ENCODE measurements at places on chromosomes 7 and 10.

GRCh38 chr10:97069576-97070362, 116.0 kb downstream of the SLIT1 start:
- no peak for DNase-seq

DNA sequence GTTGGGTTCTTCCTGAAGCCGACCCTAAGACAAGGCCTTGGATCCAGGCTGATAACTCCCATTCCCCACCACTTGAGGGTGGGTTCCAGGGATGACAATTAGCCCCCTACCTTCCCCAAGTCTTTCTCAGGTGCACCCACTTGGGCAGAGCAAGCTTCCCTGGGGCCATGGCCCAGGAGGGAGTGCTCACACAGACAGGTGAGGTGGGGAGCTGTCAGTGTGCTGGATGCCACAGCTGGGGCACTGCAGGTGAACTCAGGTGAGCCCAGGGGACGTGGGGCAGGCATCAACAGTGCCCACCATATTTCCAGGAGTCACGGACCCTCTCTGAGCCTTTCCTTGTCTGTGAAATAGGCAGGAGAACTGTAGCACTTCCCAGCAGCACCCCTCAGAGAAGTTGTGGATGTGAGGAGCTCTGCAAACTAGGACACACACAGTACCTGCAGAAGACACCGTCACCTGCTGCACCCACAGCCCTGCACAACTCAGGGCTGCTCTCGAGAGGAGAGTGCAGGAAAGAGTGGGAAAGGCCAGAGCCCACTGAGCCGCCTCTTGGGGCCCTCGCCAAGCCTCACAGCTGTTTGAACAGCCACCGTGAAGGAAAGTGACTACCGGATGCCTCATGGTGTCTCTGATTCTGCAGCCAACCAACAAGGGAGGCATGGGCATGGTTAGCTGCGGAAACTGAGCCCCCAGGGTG, 17.9 kb downstream of the SH3PXD2A start:
- DNase-seq: no peak

- no peak for DNase-seq
These were observed 50.8 kb upstream of the PPP1R9A start for GRCh38 chr7:94856643-94857042.

GRCh38 chr10:101780187-101780817, 2.9 kb downstream of the NPM3 start:
- DNase-seq: no peak

- no peak for DNase-seq
These were observed 31.1 kb upstream of the USP6NL start for GRCh38 chr10:11642566-11642965.

- DNase-seq: no peak
These were observed 116.1 kb downstream of the GPR37 start for GRCh38 chr7:124649397-124650014.

DNA sequence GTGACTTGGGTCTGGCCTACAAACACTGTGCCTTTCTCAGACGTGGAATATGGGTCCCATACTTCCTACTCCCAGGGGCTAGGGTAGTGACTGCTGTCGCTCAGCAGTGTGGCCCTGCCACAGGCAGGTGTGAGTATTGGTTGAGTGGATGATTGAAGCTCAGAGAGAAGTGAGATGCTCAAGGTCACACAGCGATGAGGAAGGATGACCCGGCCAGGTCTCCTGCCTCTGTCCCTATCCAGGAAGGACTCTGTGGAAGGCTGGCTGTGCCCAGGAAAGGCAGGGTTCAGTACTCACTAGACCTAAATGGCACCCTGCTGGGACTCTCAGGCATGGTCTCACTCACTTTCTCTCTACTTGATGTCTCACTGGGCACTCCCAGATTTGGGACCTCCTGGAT, 2.8 kb downstream of the PRF1 start:
- DNase-seq: no peak

GRCh38 chr7:79290841-79291497, 162.5 kb downstream of the MAGI2 start:
- no peak for DNase-seq

DNA sequence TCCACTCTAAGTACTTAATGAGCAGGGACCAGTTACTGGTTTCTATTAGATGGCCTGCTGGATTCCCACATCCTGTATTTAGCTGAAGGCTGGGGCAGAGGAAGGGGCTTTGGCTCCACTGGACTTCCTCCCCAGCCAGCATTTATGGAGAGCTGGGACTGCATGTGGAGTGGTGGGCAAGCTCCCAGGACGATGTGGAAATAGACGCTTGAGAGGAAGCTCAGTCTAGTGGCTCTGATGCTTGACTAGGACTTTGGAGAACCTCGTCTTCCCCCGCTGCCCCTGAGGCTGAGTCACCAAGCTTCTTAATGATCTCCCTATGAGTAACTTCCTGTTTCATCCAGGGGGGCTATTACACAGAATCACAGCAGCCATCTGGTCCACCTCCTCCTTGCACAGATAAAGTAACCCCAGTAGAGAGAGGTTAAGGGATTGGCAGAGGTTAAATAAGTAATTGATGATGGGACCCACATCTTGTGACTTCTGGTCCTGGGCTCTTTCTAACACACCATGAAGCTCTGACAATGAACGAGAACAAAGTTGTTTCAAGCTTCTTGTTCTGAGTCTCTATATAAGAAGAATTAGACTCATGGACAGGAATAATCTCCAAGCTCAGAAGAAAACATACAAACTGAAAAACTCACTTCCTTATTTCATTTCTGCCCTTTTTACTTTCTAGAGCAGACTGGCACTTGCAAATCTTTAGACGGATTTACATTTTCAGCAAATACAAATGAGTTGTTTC, 126.2 kb downstream of the PRPF18 start:
- no peak for DNase-seq

GRCh38 chr10:129973674-129974059, 9.6 kb upstream of the EBF3 start:
- DNase-seq: no peak

DNA sequence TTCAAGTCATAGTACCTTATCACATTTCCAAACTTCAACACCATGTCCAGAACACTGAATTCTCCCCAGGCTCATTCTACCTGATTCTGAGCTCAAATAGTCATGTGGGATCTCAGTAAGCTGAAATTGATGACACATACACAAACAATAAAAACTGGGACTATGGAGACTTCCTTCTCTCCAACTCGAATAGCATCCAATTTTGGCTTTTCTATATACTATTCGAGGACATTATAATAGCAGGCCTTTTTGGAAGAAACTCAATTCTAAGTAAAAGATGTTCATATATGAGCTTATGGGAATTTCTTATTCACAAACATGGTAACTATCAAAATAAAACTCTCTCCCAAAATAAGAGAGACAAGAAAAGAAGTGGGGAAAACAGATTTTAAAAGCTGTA, 551 bp upstream of the TAS2R40 start:
- no peak for DNase-seq

DNA sequence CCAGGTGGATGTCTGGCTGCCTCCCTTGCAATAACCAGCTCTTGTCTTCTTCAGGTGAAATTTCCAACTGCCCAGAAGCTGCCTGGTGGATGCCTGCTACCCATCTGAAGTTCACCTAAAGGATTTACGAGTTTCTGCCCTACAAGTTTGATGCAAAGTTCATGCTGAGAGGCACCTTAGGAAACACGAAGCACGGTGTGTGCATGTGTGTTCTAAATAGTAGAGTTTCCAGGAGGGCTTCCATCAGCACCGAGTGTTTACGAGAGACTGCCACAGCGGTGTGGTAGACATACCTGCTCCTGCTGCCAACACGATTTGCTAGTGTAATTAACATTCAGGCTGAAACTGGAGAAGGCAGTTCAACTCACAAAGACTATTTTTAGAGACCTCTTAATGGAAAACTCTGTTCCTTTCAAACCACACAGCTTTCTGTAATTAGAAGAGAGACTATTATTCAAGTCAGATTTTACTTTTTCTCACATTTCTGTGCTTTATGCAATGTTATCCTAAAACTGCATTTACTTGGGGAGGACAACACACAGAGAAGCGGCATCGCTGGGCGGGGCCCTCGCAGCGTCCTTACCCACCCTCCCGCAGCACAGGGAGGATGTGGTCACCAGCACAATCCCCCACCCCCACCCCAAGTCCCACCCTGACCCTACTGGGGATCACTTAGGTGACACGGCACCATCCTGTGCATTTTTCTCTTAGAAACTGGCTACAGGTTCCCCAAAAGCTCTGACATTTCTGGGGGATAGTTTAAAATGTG, 15.5 kb upstream of the CPXM2 start:
- no peak for DNase-seq

- no peak for DNase-seq
These were observed 504.3 kb downstream of the TFEC start for GRCh38 chr7:115526278-115526677.

DNA sequence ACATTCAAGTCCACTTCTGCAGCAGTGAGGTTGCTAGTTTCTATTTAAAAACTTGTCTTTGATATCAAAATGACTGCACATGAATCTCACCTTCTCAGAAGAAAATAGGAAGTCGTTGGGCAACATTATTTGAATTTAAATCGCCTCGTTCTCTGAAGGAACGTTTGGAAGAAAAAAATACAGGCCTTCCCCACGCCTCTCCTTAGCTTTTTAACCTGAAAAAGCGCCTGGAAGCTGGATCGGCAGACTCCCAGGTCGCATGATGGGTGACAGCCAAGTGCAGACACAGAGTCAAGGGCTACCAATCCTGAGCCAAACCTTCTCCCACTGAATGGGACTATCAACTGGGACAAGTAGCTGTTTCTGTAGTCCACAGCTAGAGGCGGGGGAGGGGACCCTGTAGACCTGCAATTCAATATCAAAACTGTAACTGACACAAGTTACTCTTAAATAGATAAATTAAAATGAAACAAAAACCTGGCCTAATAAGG, 2.2 kb downstream of the FAM53B start:
- DNase-seq: peak; percentile 27

DNA sequence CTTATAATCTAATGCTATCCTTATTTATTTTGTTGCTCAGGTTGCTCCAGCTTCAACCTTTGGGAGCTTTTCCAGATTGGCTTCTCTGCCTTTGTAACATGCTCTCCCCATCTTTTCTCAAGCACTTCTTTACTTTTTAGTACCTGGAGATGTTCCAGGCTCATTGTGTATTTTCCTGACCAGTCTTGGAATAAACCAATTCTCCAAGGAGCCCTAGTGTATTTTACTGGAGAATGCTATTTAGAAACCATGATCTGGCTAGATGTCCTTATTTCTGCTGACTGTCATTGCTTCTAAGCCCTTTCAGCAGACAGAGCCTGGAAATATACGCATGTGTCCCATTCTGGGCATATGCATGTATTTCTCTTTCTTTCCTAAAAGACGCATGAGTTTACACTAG, 95.7 kb downstream of the EMX2 start:
- DNase-seq: no peak

DNA sequence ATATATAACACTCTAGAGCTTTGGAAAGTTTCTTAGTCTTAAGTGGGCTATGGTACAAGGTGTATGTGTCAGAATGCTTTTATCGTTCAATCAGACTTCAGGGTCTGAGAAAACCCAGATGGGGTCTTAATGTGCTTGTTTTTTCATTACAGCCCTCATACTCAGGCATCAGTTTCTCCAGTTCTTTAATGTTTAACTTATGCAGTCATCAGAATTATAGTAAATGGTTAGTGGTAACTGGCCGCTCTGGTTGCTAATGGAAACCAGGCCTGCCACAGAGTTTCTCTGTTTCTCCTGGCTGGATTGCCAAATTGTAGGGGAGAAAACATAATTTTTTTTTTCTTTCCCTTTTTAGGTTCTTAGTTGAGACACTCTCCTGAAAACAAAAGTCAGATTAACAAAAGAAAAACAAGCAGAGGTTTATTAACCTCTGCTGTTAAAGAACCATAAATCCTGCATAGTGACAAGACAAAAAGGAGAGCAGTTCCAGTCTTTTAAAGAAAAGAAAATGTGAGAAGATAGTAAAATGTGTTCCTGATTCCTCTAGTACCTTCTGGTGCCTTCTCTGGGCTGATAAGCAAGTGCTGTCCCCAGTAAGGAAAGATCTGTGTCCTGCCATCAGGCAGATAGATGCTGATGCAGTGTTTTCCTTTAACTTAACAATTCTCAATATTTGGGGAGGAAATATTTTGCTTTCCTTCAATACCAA, 21.5 kb upstream of the GHITM start:
- no peak for DNase-seq

- peak; percentile 47 for DNase-seq
These were observed 42.6 kb upstream of the CC2D2B start for GRCh38 chr10:95864906-95865813.

DNA sequence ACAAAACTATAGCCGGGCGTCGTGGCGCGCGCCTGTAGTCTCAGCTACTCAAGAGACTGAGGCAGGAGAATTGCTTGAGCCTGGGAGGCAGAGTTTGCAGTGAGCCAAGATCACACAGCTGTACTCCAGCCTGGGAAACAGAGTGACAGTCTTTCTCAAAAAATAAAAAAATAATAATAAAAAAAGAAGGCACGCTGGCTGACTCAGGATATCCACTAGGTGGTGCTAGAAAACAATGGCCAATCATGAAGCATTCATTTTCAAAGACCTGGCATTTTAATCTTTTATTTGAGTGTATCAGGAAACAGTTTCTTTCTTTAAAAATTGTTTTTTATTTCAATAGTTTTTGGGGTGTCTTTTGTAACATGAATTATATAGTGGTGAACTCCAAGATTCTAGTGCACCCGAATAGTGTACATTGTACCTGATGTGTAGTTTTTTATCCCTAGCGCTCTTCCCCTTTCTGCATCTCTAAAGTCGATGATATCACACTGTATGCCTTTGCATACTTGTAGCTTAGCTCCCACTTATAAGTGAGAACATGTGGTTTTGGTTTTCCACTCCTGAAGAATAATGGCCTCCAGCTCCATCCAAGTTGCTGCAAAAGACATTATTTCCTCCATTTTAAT, 88.6 kb downstream of the LYZL1 start:
- no peak for DNase-seq

DNA sequence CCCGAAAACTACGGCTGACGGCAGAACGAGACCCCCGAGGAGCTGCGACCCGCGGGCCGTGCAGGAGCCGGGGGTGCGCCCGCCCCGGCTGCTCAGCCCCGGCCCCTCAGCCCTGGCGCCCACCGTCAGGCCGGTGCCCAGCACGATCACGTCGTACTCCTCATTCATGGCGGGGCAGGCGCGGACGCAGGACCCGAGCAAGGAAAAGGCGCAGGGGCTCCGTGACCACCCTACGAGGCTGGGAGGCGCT, 218 bp downstream of the GDI2 start:
- no peak for DNase-seq

DNA sequence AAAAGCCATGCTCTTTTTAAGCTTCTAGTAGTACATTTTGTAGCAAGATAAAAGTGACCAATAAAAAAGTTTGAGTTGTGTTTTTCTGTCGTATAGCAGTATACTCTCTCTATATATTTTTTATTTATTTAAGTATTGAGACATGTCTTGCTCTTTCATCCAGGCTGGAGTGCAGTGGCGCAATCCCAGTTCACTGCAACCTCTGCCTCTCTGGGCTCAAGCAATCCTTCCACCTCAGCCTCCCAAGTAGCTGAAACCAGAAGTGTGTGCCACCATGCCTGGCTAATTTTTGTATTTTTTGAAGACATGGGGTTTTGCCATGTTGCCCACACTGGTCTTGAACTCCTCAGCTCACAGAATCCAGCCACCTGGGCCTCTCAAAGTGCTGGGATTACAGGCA, 2.8 kb downstream of the SUGCT start:
- DNase-seq: no peak

DNA sequence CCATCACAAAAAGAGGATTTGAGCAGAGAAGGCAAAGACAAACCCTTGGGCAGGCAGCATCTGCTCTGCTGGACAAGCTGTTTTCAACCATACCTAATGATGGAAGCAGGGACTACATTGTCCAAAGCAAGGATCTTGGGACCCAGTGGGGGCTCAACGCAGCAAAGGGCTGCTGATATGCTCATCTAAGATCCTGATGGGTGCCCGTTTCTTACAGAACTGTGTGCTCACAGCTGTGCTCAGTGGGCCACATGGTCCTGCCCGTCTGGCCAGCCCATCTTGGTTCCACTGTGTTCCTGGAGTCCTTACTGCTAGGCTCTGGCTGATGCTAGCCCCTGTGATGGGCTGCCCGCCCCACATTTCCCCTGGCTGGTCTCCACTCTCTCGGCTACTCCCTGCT, 36.1 kb downstream of the GPRIN2 start:
- DNase-seq: no peak

All from SHP77 (cell line).